Stimulated activated CD4-positive, alpha-beta T cell treated with anti-CD3 and anti-CD28 coated beads, Interleukin-1b, Interleukin-23, amount 100 ng/mL, for 1 hour (primary cell): ENCODE measurements at places on chromosomes 13 and 19.
A peak's percentile ranks its signal among the peaks of the same experiment; 100 is the strongest.

DNA sequence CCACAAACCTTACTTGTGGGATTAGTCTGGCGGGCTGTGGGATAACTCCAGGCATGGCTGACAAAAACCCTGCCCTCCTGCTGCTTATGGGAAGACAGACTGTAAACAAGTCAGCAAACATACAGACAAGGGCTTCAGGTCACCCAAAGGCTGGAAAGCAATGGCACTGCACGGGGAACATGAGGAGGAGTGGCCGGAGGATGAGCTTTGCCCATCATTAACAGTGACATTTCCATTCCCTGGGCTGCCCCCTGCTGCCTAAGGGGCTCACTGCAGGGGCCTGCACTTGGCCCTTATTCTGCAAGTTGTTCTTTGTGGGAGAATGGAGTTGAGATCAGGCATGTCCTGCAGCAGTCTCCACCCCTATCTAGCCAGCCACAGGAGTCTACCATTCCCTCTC, 91.3 kb downstream of the UQCRFS1 start:
- DNase-seq, result no peak

DNA sequence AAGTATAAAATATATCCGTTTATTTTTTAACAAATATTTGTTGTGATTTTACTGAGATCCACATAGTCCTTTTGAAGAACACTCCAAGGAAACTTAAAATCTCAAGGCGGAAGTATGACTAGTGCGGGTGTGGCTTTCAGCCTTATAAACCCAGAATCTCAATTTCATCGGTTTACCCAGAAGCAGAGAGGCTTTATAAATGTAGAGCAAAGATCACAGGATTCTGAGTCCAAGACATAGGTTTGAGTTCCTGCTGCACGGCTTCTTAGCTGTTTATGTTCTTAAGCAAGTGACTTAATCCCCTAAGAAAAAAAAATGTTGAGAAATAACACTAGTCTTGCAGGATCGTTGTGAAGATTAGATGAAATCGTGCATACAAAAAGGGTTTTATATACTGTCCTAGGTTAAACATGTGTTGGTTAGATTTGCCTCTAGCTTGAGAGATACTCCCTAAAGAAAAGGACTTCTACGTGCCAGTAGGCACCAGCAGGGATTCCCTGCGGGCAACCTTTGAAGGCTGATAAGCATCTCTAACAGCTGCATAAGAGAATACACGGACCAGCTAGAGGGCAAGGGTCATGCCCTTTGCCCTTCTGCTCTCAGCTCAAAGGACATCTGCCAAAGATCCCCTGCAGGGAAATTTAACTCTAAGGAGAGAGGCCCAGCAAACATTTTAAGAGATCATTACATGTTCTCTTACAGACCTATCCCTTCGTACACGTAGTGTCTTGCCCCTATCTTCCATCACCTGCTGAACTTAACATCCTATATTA, 130.4 kb upstream of the MIR17HG start:
- no peak for DNase-seq

DNA sequence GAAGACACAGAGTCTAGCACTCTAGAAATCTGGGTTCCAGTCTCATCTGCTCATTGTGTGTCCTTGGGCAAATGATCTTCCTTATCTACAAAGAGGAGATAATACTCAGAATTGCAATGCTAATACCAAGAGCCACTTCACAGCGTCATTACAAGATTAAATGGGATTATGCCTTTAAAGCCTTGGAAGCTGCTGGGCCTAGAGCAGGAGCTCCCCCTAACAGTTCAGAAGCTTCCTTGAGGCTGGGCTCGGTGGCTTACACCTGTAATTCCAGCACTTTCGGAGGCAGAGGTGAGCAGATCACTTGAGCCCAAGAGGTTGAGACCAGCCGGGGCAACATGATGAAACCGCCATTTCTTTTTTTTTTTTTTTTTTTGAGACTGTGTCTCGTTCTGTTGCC, 27.6 kb downstream of the AP2S1 start:
- no peak for DNase-seq

DNA sequence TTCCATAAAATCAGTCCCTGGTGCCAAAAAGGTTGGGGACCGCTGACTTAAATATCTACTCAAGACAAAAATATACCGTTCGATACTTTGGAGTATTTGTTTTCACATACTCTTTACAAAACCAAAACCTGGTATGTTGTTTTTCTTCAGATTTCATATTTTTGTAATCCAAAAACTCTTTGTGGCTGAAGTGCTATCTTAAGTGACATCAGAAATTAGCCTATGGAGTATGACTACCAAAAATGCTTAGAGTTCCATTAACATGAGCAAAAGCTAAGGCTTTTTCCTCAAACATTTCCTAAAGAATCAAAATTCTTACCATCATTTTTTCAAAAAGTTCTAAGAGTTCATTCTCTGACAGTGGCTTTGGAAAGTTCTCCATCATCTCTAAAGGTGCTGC, 52.0 kb downstream of the DIAPH3 start:
- no peak for DNase-seq

DNA sequence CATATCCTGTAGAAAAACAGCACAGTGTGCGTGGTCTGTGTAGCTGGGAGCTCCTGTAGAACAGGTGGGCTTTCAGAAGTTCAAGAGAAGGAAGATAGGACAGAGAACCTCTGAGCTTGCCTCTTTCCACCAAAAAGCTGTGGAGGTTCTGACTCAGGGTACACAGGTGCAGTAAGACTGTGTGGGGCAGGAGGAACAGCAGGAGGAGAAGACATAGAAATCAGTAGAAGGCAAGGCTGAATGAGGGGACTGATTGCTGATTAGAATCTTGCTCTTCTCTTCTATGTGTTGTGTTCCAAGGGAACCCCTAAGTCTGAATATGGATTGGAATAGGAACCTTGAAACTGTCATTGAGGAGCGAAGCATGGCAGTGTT, 122.7 kb downstream of the AKAP11 start:
- DNase-seq, result no peak

- DNase-seq, result no peak
Observed at GRCh38 chr13:31167490-31167889, 5.8 kb upstream of the HSPH1 start.

- no peak for DNase-seq
Observed at GRCh38 chr19:30074741-30075715, 133.0 kb downstream of the URI1 start.

- DNase-seq, result no peak
Observed at GRCh38 chr19:288911-289310, 2.3 kb downstream of the PLPP2 start.

DNA sequence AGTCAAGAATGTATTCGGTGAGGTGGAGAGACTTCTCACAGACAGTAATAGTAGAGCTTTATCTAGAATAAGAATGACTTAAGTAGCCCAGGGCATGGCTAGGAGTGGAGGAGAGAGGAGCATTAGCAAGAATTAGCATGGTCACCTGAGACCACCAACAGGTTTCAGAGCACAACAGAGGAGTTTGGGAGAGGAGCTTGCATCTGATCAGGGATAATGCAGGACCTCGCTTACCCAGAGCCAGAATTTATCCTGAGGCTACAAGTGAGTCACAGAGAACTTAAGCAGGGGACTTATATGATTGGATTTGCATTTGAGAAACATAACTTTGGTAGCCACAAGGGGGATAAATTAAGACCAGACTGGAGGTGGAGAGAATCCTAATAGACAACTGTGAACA, 102.1 kb upstream of the FNDC3A start:
- no peak for DNase-seq

DNA sequence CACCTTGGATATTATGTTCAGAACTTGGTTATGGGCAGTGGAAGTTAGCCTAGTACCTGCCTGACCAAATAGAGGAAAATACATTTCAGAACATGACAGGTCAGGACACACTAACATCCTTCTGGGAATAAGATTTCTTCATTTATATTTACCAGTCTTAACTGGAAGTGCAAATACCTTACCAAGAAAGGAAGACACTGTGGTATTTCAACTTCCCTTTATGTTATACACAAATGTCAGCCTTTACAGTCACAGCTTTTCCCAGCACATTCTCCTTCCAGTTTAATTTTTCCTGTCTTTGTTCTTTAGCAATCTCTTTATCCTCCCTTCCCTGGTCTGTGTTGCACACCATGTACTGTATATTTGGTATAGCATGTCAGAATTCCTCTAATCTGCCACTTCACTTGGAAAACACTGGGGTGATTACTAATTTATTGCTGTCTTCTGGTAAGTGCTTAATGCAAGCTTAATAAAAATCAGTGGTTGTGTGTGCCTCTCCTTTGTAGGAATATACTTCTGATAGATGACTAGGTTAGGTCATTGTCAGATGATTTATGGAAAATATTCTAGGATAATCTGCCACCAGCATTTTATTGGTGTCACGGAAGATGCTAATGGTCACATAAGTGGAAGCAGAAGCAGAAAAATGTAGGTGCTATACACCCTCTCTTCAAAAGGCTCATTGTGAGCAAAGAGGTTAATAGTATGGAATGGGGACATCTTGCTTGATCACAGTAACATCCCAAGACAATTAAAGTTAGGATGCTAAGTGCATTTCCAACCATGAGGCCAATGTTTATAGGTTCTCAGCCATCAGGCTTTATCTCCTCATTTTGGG, 124.3 kb upstream of the STARD13 start:
- no peak for DNase-seq

GRCh38 chr13:48078251-48078656, 16.6 kb downstream of the MED4 start:
- DNase-seq, result no peak

DNA sequence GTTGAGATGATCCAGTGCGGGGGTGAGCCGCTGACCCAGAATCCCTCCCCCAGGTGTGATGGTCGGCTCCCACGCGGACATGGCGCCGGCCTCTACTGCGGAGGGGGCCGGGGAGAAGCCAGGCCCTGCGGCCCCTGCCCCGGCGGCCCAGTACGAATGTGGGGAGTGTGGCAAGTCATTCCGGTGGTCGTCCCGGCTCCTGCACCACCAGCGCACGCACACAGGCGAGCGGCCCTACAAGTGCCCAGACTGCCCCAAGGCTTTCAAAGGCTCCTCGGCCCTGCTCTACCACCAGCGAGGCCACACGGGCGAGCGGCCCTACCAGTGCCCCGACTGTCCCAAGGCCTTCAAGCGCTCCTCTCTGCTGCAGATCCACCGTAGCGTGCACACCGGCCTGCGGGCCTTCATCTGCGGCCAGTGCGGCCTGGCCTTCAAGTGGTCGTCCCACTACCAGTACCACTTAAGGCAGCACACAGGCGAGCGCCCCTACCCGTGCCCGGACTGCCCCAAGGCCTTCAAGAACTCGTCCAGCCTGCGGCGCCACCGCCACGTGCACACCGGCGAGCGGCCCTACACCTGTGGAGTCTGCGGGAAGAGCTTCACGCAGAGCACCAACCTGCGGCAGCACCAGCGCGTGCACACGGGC, 3.7 kb upstream of the NAT14 start:
- no peak for DNase-seq

DNA sequence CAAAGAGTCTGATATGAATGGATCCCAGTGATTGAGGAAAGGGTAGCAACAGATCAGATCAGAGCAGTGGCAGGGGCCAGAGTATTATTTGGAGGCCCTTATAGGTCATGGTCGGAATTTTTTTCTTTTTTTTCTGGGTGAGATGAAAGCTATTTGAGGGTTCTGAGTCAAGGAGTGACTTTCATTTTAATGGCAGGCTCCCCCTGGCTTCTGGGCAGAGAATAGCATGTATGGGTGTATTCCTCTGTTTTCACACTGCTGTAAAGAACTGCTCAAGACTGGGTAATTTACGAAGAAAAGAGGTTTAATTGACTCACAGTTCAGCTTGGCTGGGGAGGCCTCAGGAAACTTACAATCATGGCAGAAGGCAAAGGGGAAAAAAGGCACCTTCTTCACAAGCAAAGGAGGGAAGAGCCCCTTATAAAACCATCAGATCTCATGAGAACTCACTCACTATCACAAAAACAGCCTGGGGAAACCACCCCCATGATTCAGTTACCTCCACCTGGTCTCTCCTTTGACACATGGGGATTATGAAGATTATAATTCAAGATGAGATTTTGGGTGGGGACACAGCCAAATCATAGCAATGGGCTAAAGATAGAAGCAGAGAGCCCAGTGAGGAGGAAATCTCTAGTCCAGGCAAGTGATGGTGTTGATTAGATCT, 3.0 kb upstream of the SLC6A16 start:
- peak; percentile 25 for DNase-seq

- peak; percentile 50 for DNase-seq
Observed at GRCh38 chr19:1470305-1471009, 8.6 kb downstream of the C19orf25 start.

GRCh38 chr19:5623397-5624017, 624 bp downstream of the SAFB start:
- no peak for DNase-seq

DNA sequence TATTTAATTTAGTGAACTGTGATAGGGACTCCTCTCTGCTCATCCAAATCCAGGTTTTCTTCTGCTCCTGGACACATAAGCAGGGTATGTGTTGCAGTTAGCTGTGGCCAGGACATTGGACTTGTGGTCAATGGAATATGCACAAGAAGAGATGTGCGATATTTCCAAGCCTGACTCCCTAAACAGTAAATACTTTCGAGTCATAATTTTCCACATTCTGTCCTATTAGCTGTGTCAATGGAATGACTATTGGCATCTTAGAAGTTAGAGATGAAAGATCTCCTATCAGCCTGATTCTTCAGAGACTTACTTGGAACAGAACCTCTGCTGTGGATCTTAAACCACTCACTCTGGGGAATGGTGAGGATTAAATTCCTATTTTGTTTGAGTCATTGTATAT, 771.0 kb downstream of the EFNB2 start:
- DNase-seq, result no peak

DNA sequence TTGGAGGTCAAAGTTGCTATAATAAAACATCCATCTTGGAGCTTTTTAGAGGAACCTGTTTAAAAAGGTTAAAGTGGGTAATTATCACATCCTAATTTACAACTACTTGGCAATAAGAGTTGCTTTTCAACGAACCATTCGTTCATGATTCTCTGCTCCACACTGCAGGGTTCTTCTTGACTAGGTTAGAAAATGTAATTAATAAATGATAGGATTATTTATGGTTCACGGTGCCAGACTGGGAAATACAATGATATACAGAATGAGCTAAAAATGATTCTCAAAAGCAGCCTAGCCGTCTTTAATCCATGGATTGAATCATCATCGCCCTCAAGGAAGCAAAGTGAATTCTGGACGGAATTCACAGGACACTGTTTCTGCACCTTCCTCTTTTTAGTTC, 291.2 kb downstream of the TEX29 start:
- DNase-seq, result no peak

- DNase-seq, result no peak
Observed at GRCh38 chr19:40594255-40594654, 6.9 kb upstream of the LTBP4 start.

GRCh38 chr13:112592647-112593046, 4.7 kb upstream of the TUBGCP3 start:
- DNase-seq, result no peak

DNA sequence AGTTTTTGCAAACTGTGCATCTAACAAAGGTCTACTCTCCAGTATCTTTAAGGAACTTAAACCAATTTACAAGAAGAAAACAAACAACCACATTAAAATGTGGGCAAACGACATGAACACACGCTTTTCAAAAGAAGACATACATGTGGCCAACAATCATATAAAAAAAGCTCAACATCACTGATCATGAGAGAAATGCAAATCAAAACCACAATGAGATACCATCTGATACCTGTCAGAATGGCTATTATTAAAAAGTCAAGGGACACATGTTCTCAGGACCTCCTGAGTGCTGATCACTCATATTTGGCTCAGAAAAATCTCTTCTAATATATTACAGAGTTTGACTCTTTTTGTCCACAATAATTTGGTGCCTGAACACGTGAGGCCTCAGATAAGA, 14.2 kb upstream of the LILRB1 start:
- no peak for DNase-seq

- no peak for DNase-seq
Observed at GRCh38 chr13:78599645-78600279, 3.6 kb downstream of the POU4F1 start.

- no peak for DNase-seq
Observed at GRCh38 chr19:35908973-35909683, 1.0 kb upstream of the TYROBP start.
